ENCODE measurements at places on chromosomes 7 and 10. TPM values are rescaled to one million over a fixed set of nuclear protein-coding genes. Genes with fewer than 3 reads are reported as not detected.

UTF1 gene
- not detected for total RNA-seq

GRCh38 chr7:148385009-148385682 lies 205.4 kb upstream of the C7orf33 start:
- no peak for DNase-seq
- no peaks in the 10 kb centered on the region for H3K36me3 ChIP-seq
- no peaks in the 10 kb centered on the region for H3K4me1 ChIP-seq

GRCh38 chr10:114515298-114515914 lies 111.1 kb upstream of the AFAP1L2 start:
- no peak overlapping the region for H3K27ac ChIP-seq
- H3K36me3 ChIP-seq, result no peaks in the 10 kb centered on the region

DNA sequence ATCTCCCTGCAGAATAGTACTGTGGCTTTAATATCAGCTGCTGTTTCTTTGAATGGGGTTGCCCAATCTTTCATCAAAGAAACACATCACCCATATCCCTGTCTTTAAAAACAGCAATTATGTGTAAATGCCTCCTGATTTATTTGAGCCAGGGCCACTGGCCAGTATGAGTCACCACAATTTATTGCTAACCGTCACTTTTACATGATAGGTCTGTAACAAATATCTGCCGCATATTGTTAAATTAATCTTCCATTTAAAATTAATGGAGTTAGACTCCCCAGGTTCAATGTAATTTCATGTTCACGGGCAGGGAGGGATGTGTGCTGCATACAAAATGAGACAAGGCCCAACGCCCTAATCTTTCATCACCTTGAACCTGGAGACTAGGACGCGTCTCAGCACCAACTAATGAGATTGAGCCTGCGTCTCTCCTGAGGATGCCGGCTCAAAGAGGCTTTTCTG lies 673.4 kb downstream of the AUTS2 start:
- no peaks in the 10 kb centered on the region for H3K36me3 ChIP-seq

- H3K27ac ChIP-seq, result no peak overlapping the region
- no peaks in the 10 kb centered on the region for H3K27me3 ChIP-seq
- no peak overlapping the region for H3K4me3 ChIP-seq
These were observed 48.8 kb downstream of the PHYHIPL start for GRCh38 chr10:59225211-59225610.

PRDX3 gene
- 386 TPM for total RNA-seq

DNA sequence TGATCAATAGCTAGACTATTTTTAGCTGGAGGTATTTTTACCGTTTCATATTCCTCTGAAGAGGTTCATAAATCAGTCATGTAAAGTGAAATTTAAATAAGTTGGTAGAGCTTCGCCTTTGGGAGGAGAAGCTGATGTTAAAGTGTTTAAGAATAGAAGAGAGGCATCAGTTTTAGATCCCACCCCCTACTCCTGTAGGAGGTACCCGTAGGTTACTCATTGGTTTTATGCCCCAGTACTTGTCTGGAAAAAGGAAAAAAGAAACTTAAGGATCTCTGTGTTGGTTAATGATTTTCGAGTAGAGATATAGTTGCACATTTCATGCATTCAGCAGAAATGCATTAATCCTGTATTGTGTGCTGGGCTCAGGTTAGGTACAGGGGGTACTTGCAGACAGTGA lies 8.7 kb downstream of the ZNF365 start:
- no peaks in the 10 kb centered on the region for H3K36me3 ChIP-seq
- DNase-seq, result no peak
- no peaks in the 10 kb centered on the region for H3K27me3 ChIP-seq
- no peak overlapping the region for H3K27ac ChIP-seq

- H3K27me3 ChIP-seq, result no peaks in the 10 kb centered on the region
- H3K36me3 ChIP-seq, result no peaks in the 10 kb centered on the region
- no peaks in the 10 kb centered on the region for H3K4me1 ChIP-seq
- DNase-seq, result no peak
- no peak overlapping the region for H3K27ac ChIP-seq
These were observed 58.0 kb upstream of the CAV2 start for GRCh38 chr7:116441534-116441933.

EVX1 gene
- 0.69 TPM for total RNA-seq

YKT6 gene
- 54.0 TPM for total RNA-seq

DNA sequence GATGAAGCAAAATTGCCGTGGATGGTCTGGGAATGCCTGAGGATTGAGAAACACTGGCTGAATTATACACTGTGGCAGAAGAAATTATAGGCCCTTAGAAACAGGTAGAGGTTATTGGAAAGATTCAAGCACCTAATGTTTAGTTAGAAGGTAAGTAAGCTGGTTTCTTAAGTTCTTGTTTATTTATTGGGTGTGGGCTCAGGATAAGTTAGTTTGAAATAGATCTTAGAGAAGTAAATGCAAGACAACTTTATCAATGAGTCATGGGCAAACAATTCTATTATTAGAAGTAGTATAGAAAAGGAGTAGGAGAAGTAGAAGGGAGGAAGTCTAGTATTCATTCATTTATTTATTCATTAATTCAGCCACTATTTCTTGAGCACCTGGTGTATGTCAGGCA lies 96.5 kb downstream of the KAT6B start:
- no peak overlapping the region for H3K27ac ChIP-seq
- H3K4me1 ChIP-seq, result peaks cover 36% of the 10 kb centered on the region
- H3K36me3 ChIP-seq, result no peaks in the 10 kb centered on the region
- H3K27me3 ChIP-seq, result no peaks in the 10 kb centered on the region
- DNase-seq, result no peak

BMPER gene
- total RNA-seq, result 0.55 TPM

Measured in adrenal gland (tissue), 19 donors.